Glomerular endothelial cell (primary cell): ENCODE measurements at places on chromosomes 6 and 20. TPM values are rescaled to one million over a fixed set of nuclear protein-coding genes. Genes with fewer than 3 reads are reported as not detected.

The MYMX gene
- 2.2 TPM in 1 of 2 replicates, not detected in the other for total RNA-seq

The HFE gene
- total RNA-seq: 3.4 and 4.7 TPM in 2 replicates

- DNase-seq: no peak
Measured at GRCh38 chr6:21116736-21117135, 476.8 kb upstream of the SOX4 start.

- DNase-seq: no peak
Measured at GRCh38 chr6:93970684-93971083, 551.3 kb upstream of the EPHA7 start.

GRCh38 chr6:30158475-30159040 is 2.5 kb downstream of the TRIM10 start:
- no peak for DNase-seq
